ENCODE measurements at places on chromosomes 4 and X.

DNA sequence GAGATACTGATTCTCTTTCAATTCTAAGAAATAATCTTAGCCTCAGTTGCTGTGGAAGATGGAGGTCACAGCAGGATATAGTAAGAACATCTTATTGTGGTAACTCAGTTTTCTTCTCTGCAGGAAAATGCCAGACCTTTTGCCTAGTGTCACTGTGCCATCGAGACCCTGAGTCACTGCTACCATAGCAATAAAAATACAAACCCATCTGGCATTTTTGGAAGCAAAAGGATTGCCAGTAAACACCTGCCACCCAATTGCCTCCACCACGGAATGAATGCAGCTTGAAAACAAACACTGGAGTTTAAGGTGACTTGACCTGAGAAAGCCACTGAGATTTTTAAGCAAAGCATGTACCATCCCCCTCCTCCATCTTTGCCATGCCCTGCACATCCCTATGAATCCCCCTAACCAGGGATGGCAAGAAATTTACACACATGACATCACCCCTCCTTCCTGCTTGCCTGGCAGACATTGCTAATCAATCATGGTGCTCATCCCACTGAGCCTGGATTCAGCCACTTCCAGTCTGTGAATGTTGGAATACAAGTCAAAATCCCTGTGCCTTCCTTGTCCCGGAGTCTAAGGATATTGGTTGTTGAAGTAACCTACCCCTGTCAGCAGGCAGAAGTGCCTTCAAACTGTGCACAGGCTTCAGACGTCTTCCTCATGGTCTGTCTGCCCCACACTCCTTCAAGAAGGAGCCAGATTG is 59.6 kb upstream of the MAMLD1 start:
- DNase-seq, result no peak

- DNase-seq, result no peak
Observed at GRCh38 chr4:138300616-138301015, 58.5 kb upstream of the SLC7A11 start.

GRCh38 chr4:52628543-52628942 is 30.6 kb downstream of the USP46 start:
- DNase-seq, result no peak

- no peak for DNase-seq
Observed at GRCh38 chrX:143635915-143636314, at the start of gene SLITRK4. TSS of gene SLITRK4 (minus strand) at chrX:143636101. CDS start at chrX:143631108, 4,993 bp downstream.

GRCh38 chrX:101550362-101550750 is at the start of gene ARMCX1:
TSS of gene ARMCX1 (plus strand) at chrX:101550547. CDS start at chrX:101552931, 2,384 bp downstream.
- no peak for DNase-seq

- DNase-seq, result no peak
Observed at GRCh38 chr4:26183017-26183416, 137.8 kb upstream of the RBPJ start.

DNA sequence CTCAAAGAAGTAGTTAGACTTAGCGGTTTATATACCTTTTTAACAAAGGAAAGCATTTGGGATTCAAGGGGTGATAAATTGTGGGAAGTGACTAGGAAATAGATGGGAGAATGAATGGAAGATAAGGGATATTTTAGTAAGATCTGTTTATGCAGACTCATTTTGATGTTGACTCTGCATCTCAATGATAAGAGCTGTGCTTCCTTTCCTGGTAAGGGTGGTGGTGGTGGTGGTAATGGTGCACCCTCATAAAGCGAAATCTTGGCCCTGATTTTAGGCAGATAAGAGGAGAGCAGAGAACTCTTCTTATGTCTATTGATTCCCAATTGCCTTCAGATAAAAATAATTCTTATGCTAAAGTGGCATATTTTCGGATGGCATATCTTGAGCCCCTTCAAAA is 197.1 kb downstream of the SPRY1 start:
- no peak for DNase-seq

GRCh38 chrX:54530357-54530900 is 410 bp downstream of the GNL3L start:
- DNase-seq, result peak; percentile 2

DNA sequence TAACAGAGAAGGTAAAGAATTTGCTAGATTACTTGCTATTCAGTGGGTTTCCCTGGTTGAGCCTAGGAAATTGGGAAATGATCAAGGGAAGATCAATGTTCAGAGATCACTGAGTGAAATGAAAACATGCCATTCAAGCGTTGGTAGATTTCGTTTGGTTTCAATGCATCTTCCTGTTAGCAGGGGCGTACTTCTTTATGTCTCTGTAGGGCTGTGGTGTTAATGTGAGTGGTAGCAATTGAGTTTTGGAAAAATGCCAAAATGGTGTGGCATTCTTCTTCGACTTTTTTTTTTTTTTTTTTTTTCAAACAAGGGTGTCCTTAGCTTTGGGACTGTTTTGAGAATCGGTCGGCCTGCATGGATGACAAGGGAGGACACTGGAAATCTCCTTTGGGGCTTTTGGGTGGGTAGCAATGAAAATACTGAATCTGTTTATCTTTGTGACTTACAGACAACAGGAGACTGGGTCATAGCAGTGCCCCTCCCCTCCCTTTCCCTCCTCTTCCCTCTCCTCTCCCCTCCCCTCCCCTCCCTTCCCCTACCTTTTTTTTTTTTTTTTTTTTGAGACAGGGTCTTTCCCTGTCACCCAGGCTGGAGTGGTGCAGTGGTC is 50.4 kb downstream of the SPRY1 start:
- no peak for DNase-seq

DNA sequence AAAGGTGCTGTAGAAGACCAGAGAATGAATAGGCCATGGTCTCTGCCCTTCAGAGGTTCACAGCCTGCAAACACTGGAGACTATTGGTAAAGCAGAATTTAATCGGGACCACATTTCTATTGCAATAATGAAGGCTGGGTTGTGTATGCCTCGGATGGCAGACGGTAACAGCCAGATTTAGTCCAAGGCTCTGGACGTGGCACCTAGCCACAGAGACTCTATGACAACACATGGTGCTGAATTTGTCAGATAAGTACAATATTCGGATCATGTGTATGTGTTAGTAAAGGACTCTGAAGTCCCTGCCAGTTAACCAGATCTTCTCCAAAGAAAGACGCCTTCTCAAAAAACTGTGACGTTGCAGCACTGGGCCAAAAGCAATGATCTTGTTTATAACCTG is 129.0 kb downstream of the DCTD start:
- no peak for DNase-seq

DNA sequence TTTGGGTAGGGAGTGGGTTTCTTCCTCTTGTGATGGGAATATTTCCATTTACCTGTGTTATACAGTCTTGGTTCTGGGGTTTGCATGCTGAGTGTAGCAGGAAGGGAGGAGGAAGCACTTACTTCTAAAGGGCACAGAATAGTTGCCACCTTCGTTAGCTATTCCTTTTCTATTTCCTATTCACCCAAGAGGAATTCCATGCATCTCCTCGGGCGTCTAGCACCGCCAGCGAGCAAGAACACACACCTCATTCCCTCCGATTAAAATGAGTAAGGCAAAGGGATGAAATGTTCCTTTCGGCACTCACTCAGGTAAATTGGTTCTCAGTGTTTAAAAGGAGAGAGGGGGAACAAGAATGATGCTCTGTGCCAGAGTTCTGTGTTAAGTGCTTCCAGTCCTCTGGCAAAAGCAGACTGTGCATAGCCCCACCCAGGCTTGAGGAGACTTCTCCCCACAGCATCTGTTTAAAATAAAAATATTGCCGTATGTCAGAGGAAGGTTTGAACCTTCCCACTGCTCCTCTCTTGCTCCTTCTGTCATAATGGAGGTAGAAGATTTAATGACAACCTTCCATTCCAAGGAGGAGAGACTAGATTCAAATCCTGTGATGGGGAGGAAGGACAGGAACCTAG is 351.4 kb downstream of the PTTG2 start:
- DNase-seq, result no peak

DNA sequence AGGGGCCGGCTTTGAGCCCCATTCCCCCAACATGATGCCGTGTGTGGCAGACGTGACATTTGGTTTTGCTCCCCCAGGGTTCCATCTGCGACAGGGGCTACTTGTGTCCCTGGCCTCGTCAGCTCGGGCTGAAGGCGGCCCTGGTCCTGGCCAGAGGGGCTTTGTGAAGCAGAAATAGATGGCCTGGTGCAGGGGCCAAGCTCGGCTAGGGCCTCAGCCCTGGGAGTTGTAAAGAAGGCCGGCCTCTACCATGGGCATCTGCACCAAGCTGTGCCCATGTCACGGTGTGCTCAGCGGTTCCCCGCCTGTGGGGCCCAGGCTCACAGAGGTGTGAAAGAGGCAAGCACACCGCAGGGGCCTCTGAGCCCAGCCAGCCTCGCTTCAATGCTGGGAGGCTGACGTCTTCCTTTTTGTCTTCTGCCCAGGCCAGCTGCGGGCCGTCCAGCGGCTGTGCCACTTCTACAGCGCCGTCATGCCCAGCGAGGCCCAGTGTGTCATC is 32.5 kb downstream of the SH3TC1 start:
- no peak for DNase-seq

DNA sequence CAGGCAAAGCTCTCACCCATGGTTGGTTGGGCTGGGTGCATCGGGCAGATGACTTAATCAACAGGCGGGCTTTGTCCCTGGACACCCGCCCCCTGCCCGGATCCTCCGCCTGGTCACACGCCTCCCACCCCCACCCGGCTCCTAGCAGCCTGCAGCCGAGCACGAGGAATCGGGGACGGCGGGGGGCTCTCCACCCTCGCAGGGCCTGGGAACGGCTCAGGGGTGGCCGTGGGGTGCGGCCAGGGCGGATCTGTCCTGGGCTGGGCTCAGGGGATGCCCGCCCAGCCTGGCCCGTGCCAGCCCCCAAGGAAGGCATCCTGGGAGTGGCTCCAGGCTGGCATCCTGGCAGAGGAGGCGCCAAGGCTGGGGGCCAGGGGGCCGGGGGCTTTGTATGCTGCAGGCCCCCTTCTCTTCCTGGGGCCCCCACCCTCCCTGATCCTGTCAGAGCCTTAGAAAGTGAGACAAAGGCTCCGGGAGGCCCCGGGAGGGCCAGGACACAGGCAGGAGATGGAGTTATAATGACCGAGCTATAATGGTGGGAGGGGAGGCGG is 32.5 kb upstream of the FGFR3 start:
- no peak for DNase-seq

GRCh38 chr4:139692309-139693012 is 26.8 kb downstream of the MGST2 start:
- DNase-seq, result no peak

DNA sequence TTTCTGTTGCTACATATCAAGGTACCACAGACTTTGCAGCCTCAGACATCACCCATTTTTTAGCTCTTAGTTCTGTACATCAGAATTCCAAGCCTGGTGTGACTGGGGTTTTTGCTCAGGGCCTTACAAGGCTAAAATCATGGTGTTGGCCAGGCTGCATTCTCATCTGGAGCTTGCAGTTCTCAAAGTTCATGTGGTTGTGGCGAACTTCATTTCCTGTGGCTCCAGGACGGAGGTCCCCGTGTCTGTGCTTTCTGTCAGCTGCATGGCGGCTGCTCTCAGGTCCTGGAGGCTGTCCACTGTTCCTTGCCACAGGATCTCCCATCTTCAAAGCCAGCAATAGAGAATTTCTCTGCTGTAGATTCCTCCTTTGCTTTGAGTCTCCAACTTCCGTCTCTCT is 157.4 kb downstream of the STIM2 start:
- no peak for DNase-seq

GRCh38 chr4:183249854-183250253 is 70.2 kb downstream of the CLDN22 start:
- no peak for DNase-seq

All from activated effector memory CD4-positive, alpha-beta T cell treated with Interleukin-2 at 50 U/mL for 16 hours (primary cell).